ENCODE measurements at places on chromosomes 2 and 18.

DNA sequence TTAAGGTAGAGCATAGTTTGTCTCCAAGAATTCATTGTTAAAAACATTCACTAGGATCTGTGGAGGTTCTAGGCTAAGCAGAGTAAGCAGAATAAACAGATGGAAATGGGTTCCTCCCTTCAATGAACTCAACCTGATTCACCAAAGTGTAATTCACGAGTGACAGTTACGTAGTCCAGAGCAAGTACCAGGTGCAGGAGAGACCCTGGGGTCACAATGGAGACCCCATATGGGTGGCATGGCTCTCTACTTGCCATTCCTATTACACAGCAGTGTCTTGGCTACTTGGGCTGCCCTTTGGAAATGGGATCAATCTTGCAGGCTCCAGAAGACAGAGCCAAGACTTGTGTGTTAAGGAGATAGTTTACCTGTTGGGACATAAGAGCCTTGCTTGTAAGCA is 7.1 kb downstream of the MYCN start:
- DNase-seq, result no peak

DNA sequence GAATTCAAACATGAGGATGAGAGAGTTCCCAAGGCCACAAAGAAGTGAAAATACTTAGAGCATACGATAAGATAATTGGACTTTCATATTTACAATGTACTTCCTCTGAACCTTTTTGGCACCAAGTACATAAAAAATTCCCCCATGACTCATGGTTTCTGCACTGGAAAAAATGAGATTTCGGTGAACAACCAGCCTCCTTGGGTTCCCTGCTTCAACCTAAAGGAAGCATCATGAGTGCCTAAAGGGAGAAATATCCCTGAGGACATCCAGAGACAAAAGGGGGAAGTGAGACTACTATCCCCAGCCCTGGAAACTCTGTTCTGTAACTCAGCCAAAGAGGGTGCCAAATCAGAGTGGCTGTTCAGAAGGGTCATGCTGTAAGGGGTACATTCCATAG is 562.7 kb upstream of the SLC39A10 start:
- DNase-seq, result no peak

- no peak for DNase-seq
Observed at GRCh38 chr2:148046802-148047201, 25.9 kb downstream of the MBD5 start.

- DNase-seq, result peak; percentile 20
Observed at GRCh38 chr2:98730707-98731040, 258 bp downstream of the MGAT4A start.

GRCh38 chr18:10951631-10952544 is 197.5 kb downstream of the PIEZO2 start:
- no peak for DNase-seq
